ENCODE measurements at places on chromosomes 3 and 15.
A peak's percentile ranks its signal among the peaks of the same experiment; 100 is the strongest.

- no peak for DNase-seq
Observed at GRCh38 chr3:181056136-181056732, 66.7 kb upstream of the DNAJC19 start.

DNA sequence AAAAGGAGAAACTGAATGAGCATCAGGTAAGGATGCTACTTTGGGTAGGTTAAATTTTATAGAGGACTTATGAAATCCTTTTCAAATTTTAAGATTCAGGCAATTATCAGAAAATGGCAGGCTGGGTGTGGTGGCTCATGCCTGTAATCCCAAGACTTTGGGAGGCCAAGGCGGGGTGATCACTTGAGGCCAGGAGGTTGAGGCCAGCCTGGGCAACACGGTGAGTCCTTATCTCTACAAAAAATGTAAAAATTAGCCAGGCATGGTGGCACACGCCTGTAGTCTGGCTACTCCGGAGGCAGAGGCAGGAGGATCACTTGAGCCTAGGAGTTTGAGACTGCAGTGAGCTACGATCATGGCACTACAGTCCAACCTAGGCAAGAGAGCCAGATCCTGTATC is 23.1 kb downstream of the DCUN1D1 start:
- no peak for DNase-seq

- no peak for DNase-seq
Observed at GRCh38 chr15:62665449-62665848, 377.1 kb upstream of the TPM1 start.

DNA sequence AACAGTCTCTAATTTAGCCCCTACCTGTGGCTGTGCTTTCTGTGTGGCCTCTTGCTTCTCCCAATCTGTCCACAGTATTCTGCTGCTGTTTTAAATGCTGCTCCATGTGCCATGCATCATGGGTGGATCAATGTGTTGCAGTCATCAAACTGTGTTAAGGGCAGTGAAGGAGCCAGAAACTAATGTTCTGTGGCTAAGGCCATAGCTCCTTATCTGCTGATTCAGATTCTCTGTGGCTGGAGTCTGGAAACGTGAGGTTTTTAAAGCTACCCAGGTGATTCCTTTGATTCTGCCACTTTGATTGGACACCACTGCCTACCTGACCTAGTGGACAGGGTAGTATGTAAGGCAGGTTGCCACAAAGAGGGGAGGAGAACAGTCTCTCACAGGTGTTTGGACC is 44.8 kb downstream of the MORC1 start:
- peak; percentile 89 for DNase-seq

DNA sequence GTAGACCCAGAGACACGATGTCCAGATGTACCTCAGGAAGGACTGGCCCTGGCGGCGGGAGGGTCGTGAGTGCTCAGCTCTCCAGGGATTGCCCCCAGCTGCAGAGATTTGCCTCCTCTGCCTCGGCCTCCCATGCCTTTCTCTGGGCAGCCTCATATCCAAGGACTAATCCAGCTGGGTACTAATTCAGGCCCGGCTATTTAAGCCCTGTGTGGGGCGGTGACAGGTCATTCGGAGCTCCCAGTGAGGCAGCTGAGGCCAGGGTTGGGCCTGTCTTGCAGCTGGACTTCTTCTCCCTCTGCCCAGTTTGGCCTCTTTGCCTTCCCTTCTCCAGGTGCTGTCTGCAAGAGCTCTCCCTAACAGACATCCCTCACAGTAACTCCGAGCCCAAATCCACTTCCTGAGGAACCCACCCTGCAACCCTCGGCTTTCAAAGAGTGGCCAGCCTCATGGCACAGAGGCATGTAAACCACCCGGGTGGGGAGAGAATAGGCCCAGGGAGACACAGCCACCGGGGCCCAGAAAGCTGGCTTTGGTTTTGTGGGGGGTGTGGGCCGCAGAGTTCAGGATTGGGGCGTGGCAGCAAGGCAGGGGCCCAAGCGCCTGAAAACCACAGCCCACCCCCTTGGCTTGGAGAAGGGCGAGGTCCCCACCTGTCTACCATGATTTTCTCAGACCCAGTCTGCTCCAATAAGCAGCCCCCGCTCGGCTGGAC is 85.8 kb downstream of the PPCDC start:
- DNase-seq = no peak

DNA sequence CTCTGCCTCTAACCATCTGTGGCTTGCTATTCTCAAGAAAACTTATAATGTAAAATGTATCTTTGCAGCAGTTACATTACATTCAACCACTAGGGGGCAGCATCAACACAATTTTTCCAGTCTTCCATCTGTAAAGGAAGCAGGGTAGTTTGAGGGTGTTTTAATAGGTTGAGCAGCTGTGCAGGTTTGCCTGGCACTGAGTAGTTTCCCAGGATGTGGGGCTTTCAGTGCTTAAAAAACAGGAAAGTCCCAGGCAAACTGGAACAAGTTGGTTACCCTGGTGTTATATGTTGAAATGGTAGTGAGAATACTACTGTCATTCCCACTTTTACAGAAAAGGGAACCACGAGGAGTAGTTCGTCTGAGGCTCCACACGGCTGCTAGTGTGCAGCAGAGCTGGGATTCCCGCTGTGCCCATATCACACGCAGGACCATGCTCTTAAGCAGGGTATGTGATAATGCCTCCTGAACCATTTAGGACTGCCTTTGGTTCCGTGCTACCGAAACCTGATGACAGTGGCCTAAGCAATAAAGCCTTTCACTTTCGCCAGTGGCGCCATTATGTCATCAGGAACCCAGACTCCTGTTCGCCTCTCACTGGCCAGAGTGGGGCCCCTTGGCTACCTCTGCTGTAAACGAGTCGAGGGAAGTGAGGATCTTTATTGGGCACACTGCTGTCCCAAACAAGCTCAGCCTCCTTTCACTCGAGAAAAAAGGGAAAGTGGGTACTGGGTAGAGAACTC is 64.7 kb upstream of the ZBTB38 start:
- peak; percentile 82 for DNase-seq

GRCh38 chr3:127588806-127589577 is 1.5 kb downstream of the TPRA1 start:
- no peak for DNase-seq

DNA sequence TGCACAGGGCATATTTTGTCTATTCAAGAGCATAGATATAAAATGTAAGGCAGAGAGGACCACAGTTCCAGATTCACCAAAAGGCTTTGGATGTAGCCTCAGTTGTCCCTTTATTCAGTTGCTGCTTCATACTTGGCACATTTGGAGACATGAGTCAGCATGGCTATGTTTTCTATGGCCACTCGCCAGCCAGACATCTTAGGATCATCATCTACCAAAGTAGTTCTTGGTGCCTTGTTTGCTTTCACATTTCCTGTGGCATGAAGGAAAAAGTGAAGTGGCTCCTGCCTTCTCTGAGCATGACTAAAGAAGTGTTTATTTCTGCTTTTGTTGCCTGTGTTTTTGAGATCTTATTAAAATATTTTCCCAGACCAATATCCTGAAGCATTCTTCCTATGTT is 7.2 kb downstream of the SUSD5 start:
- DNase-seq = no peak
